Stimulated activated CD4-positive, alpha-beta T cell treated with anti-CD3 and anti-CD28 coated beads, Interleukin-2, amount 100 ng/mL, for 24 hours (primary cell): ENCODE measurements at places on chromosomes 16 and 17.
A peak's percentile ranks its signal among the peaks of the same experiment; 100 is the strongest.

DNA sequence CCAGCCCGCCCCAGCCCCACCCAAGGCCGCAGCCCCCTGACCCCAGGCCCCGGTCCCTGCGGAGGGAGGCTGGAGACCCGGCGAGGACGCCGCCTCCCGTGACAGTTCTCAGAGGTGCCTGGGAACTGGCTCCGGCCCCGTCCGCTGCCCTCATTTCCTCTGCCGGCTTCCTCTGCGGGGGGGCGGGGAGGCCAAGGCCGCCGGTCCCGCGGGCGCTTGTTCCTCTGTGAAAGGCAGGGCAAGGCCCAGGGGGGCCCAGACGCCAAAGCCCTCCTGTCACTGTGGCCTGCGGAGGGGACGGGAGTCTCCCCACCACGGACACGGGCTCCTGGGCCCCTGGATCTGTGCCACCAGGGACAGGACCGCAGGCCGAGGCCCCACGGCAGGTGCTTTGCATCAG, 5.0 kb upstream of the PVALEF start:
- DNase-seq = no peak

GRCh38 chr17:65552214-65552613, 9.2 kb downstream of the AXIN2 start:
- DNase-seq = no peak

DNA sequence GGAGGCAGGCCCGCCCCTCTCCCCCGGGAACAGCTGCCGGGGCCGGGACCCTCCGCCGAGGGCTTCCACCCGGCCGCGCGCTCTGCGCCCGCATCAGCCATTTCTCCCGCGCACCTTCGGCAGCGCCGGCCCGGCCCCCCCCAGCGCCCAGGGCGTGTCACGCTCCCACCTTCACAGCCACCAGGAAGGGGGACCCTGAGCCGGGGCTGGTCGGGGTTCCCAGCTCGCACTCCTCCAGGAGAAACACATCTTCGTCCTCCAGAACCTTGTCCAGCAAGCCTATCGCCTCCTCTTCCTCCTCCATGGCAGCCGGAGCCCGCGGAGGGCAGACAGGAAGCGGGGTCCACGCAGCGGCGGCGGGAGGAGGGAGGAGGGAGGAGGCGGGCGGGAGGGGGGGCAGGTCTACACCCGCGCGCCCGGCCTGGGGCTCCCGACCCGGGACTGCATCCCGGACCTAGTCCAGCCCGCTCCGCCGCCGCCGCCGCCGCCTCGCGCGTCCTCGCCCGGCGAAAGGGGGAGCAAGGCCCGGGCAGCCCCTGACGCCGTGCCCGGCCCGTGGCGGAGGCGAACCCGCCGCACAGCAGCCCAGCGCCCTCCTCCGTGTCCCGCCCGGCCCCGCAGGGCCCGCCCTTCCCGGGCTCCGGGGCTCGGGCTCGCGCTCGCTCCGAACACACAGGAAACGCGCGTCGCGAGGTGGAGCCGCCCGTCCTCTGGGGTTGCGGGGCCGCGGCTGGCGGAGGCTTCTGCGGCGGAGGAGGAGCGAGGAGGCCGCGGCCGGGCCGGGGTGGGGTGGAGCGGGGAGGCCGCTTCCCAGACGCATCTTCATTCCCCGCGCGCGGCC, 70.8 kb downstream of the ABR start:
- DNase-seq = peak; percentile 71

DNA sequence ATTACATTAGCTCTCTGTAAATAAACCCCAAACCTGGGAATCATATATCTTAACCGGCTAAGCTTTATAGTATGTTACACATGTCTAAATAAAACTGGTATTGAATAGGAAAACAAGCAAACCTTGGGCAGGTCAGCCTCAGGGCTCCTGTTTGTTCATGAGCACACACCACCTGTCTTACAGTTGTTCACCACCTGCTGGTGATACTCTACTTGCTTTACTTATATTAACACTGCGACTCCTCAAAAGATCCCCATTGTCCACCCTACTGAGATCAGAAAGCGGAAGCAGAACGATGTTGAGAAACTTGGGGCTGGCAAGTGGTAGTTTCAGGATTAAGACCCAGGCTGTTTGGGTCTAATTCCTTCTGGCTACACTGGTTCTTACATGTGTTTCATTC, 16.4 kb downstream of the CDH13 start:
- no peak for DNase-seq

GRCh38 chr16:52379551-52379950, 167.4 kb downstream of the TOX3 start:
- no peak for DNase-seq

DNA sequence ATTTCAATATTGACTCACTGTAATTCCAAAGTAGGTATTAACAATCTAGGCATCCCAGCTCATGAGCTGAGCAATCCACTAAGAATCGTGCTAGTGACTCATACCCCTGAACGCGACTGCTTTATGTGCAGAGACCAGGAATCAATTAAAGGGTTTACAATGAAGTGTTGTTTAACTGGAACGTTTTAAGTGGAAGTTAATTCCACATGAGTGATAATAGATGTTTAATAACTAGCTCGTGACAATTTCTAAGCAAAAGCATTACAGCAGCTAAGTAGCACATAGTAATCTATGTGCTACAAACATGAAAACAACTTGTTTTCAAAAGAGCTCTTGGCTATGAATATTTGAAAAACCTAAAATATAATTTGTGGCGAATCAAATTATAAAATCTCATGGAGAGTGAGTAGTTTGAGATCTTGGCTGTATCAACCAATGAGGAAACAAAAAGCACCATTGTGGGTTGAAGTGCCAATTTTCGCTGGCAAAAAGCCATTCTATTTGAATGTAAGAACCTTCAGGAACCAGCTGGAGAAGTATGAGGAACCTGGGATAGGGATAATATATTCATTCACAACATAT, 9.4 kb downstream of the GJC1 start:
- DNase-seq = no peak

- no peak for DNase-seq
These were observed 43.9 kb downstream of the RAI1 start for GRCh38 chr17:17725011-17725751.

DNA sequence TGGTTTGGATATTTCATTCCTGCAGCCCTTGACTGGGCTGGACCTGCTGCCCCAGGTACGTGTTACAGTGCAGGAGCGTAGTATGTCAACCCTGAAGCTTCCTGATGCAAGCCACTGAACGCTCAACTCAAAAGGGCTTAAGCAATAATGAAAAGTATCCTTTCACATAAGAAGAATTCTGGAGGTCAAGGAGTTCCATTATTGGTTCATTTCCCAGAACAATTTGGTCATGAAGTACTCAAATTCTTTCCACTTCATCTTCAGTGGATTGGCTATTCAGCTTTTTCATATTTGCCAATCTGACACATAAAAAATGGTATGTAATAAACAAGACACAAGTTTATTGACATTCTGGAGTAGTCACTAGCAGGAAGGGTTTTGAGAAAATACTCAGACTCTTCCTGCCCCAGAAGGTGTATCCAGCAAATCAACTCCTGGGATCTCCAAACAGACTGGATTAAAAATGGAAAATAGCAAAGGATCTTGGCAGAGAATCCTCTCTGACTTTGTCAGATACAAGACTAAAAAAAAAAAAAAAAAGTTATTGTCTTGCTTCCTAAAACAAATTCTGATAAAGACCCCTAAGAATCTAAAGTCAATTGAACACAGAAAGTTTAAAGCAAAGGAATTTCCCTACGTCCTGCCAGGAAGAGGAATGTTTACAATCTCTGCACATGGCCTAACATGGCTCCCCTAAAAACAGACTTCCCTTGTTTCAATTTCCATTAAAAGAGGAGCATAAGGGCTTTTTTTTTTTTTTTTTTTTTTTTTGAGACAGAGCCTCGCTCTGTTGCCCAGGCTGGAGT, 37.5 kb upstream of the WSB1 start:
- no peak for DNase-seq
